CD4-positive, alpha-beta T cell treated with Interleukin-4 for 4 hours (primary cell): ENCODE measurements at places on chromosomes 5 and 9.

DNA sequence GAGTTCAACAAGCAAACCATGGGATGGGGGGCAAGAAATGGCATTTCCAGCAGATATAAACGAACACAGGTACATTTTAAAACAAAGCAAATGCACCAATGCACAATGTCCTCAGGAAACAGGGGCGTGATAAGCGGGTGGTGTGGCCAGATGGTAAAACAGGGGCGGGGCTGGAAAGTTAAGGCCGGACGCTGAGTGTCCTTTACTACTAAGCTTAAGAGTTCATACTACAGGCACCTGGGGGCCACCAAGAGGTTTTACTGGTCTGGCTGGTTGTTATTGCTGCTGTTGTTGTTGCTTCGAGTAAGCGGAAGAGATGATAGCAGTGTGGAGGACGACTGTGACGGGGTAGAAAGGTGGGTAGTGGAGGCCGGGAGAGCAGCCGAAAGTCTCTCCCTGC, 99.8 kb downstream of the ATPSCKMT start:
- DNase-seq: no peak

DNA sequence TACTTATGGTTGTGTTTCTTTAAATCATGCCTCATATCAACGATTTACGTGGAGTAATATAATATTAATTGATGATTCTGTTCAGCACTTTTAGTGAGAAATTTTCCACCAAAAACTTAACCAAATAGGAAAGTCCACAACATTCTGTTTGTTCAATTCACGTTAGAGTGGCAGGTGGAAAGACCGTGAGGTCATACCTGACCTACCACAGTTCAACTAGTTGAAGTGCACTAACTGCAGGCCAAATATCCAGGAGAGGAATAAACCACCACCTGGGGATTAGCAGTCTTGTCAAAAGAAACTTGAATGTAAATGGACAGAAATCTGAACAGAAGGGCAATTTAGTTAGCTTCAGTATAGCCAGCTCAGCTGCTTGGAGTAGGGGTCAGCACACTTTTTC, 577.7 kb downstream of the KIF4B start:
- DNase-seq: no peak

GRCh38 chr9:77981332-77981731, 50.3 kb downstream of the GNAQ start:
- DNase-seq: no peak

- no peak for DNase-seq
These were observed 63.3 kb downstream of the TMEM38B start for GRCh38 chr9:105757496-105758251.

- DNase-seq: no peak
These were observed 107.4 kb upstream of the LARP1 start for GRCh38 chr5:154647761-154648145.

GRCh38 chr5:134135091-134135655, 20.7 kb downstream of the TCF7 start:
- no peak for DNase-seq

DNA sequence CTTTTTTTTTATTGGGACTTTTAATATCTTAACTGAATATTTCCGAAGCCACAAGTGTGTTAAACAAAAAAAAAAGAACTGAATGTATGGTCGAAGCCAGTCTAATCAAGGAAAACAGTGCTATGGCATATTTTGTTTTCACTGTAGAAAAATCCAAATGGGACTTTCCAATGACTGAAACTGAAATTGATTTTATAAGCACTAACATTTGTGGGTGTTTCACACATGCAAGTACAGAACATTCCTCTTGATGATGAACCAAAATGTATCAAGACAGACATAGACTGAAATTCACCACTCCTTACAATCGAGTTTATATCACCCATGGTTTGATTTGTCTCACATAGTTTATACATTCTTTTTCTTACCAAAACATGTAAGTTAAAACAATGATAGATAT, 1026.8 kb downstream of the CDH18 start:
- no peak for DNase-seq

- no peak for DNase-seq
These were observed 131.0 kb upstream of the CCNG1 start for GRCh38 chr5:163306421-163306820.

- DNase-seq: no peak
These were observed 296.8 kb downstream of the MRPS30 start for GRCh38 chr5:45105491-45105994.

GRCh38 chr5:95113489-95113888, 171.4 kb downstream of the MCTP1 start:
- no peak for DNase-seq

- no peak for DNase-seq
These were observed 55.7 kb upstream of the SYNPO start for GRCh38 chr5:150584556-150585335.

GRCh38 chr9:24132244-24132643, 306.2 kb upstream of the ELAVL2 start:
- DNase-seq: no peak

DNA sequence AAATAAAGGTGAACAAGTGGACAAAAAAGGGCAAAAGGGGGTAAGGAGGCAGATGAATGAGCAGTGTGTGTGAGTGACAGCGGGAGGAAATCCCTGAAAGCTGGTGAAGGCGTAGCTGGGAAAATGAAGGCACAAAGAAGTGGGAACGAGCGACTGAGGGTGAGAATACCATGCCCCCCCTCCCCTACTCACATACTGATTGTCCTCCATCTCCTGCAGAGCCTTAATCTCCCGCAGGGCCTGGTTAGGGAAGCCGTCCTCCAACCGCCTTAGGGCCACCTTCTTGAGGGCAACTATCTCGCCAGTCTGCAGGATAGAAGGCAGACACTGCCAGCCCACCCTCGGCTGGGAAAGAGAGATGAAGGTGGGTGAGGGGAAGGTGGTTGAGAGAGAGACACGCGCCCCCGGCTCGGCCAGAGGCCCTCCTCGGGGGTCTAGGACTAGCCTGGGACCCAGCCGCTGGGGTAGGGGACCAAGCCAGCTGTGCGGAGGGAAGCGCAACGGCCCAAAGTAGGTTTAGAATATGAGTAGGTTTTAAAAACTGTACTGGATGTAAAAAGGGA, 522 bp downstream of the CDK20 start:
- no peak for DNase-seq

DNA sequence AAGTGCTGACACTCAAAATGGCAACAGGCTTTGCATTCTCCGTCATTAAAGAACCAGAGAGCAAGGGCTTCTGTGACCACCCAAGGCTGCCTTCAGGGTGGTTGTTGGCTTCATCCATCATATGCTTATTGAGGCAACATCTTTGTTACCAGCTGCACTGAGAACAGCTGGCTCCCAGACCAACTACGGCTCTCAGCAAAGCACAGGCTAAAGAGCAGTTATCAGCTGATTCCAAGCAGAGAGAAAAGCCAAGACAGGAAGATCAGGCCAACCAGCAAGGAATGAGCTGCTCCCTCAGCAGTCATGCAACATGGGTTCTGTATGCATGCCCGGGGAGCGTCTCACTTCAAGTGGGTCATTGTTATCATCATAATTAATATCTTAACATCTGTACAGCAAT, 358.9 kb downstream of the ACTL7B start:
- no peak for DNase-seq

DNA sequence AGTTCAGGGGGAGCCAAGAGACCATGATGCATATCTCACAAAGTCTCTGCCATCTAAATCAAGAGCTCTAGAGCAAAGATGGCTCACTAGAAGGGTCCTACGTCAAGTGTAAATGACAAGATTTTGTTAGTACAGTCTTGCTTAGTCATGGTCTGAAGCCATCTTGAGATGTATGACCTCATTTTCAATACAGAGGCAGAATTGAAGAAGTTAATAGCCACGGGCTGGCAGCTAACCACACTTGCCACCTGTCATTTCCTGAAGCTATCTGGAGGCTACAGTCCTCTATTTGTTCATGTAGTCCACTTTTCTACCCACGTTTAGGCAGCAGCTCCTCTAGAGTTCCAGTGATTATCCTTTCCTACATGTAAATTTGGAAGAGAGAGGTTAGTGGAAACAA, 231.7 kb upstream of the CDH12 start:
- DNase-seq: no peak

DNA sequence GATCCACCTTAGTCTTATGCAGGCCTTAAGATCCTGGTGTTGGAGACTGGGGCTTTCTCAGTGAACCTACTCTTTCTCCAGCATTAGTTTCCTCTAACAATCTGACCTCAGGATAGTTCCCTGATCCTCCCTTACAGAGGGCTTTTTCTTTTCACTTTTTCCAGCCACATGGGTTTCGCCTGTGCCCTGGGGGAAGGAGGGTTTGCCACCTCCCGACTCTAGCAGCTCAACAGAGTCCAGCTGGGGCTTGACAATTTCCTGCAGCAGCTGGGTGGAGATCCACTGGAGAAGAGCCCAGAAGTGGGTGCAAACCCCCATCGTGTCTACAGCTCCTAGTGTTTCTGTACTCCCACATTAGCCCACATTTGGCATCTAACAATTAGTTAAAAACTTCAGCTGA, 7.6 kb upstream of the TMEM252 start:
- DNase-seq: no peak

- DNase-seq: no peak
These were observed 709 bp upstream of the GAPT start for GRCh38 chr5:58490402-58491050.

GRCh38 chr5:1786621-1787471, 12.8 kb downstream of the MRPL36 start:
- no peak for DNase-seq

GRCh38 chr9:115015018-115015635, 84.7 kb upstream of the TNFSF8 start:
- no peak for DNase-seq

DNA sequence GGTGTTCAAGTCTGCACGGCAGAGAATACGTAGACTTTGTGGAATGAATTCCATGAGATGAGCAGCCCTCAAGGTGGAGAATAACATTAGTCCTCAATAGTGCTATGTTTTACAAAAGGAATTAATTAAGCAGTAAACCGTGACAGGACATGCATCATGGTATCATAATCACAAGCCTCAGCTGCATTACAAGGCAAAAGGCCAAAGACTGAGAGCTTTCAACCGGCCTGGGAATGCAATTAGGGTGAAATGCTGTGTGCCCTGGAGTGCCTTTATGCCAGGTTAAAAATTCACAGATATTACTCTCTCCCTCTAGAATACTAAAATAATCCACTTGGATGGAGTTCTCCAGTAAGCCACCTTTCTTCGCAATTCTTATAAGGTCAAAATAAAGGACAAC, 270.6 kb downstream of the MLLT3 start:
- DNase-seq: no peak

DNA sequence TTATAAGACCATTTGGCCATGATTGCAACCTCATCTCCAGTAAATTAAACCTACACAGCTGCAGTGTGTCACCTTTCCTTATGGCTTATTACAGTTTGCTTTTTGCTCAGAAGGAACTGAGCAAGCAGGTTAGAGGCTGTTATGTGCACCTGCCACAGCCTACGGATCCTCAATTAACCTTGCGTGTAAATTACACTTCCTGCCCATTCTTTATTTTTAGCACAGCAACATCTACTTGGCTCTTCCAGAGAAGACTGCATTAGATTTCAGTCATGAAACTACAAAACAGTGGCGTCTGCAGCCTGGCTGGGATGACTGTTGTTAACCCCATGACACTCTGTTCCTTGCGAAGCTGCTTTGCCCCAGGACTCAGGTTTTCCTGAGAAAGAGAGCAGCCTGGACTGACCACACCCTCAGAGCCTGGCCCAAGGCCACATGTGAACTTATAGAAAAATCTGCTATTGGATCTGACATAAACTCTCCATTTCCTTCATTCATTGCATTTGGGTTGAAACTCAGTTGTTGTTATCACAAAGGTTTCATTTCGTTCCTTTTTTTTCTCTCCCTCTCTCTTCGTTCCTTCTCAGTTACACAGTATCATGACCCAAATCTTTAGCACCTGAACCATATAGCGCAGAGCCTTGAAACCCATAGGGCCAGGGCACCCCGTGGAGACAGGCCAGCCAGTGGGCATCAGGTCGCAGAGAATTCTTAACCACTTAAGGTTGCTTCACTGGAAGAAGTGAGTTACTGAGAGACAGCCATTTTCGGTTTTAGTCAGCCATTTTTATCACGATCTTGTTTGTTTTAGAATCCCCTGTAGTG, 138.6 kb downstream of the PALM2AKAP2 start:
- DNase-seq: no peak

- DNase-seq: no peak
These were observed 64.9 kb downstream of the GOLPH3 start for GRCh38 chr5:32109236-32109635.

DNA sequence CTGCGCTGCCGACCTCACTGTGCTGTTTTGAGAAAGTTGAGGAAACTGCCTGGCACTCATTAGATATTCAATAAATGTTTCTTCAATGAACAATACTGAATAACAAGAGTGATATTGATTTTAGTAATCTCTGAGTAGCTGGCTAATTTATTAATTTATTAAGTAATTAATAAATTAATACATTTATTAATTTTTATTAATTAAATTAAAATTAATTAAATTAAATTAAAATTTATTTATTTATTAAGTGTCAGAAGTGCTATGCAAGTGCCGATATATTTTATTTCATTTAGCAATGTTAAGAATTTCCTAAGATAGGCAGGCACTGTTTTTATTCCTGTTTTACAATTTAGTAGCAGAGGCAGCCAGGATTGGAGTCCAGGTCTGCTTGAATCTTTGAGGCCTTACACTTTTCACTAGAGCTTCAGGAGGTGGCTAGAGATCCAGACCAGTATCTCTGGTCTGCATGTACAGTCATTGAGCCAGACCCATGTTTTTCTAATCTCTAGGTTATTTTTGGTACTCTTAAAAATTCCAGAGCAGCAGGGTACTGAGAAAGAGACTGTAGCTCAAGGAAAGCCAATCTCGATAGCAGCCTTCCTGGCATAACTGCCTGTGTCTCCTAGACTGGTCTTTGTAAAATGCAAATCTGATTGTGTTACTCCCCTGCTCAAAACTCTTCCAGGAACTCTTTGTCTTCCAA, 109.2 kb downstream of the ARHGEF28 start:
- DNase-seq: no peak

GRCh38 chr5:53430618-53431252, 49.7 kb upstream of the FST start:
- no peak for DNase-seq

- DNase-seq: peak; percentile 30
These were observed at the start of gene FRMPD1 for GRCh38 chr9:37650873-37651768. FRMPD1 (plus strand) TSS chr9:37650954; CDS start chr9:37692642, 41,688 bp downstream.

DNA sequence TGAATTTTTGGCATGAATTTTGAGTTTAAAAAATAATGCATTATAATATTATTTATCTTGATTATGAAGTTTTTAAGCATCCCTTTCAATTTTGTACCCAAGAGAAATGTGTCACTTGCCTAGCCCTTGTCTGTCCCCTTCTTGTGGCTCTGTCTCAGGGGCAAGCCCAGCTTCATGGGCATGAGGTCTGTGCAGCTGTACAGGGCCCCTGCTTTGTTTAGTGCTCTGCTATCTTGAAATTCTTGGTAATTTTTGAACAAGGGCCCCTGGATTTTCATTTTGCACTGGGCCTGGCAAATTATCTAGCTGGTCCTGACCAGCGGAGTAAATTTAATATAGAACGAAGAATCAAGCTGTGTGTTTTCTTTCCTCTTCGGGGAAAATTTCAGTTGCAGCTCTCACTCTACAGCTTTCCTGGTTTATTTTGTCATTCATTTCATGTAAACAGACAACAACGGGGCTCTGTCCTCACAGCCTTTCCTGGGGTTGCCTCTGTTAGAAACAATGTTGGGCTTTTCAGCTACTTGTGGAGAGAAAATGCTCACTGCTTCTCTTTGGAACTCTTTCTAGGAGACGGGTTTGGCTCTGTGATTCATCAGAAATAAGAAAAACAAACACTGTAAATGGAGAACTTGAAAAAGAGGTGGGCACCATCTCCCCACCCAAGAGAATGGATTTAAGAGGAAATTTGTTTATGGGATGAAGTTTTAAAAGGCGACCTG, 41.1 kb downstream of the LIX1 start:
- DNase-seq: no peak

GRCh38 chr9:18994263-18994916, 38.6 kb downstream of the SAXO1 start:
- no peak for DNase-seq
